ENCODE measurements at places on chromosomes 5 and 9.

DNA sequence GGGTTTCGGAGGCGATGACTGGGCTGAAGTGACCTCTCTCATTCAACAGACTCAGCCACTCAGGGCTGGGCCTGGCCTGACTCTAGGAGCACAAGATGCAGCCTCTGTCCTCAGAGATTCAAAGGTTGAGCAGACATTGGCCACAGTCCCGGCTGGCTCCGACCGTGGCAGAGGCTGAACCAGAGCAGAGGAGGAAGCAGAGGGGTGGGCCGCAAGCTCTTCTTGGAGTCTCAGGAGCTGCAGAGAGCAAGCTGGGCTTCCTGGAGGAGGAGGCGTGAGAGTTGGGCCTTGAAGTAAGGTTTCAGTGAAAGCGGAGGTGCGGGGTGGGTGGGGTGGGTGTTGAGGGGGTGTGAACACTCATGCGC, 37.6 kb downstream of the ALG2 start:
- no peak for DNase-seq

GRCh38 chr5:30156156-30156555, 1037.3 kb upstream of the CDH6 start:
- DNase-seq = no peak

GRCh38 chr9:3689555-3689954, 163.8 kb upstream of the RFX3 start:
- no peak for DNase-seq

DNA sequence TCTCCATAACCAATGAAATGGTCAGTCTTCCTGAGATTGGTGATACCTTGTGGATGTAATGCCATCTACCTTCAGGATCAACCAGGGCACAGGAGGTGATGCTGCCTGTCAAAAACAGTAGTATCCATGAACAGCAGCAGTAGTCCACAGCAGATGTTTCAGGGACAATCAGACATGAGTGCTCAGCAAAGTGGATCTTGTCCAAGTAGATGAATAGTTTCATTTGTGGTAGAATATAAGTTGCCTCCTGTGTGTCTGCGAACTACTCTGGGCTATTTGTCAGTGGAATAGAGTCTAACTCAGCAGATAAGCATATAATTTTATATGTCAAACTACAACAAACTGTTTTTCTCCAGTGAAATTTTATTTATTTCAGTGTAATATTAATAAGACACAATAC, 1860.1 kb upstream of the ACO1 start:
- DNase-seq = no peak

DNA sequence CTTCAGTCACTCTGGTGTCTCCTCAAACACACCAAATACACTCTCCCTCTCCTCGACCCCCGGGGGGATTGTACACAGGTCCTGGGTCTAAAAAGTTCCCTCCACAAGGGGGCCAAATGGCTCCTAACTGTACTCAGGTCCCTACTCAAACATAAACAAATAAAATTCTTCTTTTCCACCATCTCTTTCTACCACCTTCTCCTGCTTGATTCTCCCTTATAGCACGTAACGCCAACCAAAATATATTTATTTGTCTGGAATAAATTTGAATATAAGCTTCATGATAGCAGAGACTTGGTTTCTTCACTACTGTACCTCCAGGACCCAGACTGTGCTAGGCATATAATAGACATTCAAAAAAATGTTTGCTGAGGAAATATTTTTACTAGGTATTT, 21.4 kb downstream of the ZNF608 start:
- DNase-seq = no peak

DNA sequence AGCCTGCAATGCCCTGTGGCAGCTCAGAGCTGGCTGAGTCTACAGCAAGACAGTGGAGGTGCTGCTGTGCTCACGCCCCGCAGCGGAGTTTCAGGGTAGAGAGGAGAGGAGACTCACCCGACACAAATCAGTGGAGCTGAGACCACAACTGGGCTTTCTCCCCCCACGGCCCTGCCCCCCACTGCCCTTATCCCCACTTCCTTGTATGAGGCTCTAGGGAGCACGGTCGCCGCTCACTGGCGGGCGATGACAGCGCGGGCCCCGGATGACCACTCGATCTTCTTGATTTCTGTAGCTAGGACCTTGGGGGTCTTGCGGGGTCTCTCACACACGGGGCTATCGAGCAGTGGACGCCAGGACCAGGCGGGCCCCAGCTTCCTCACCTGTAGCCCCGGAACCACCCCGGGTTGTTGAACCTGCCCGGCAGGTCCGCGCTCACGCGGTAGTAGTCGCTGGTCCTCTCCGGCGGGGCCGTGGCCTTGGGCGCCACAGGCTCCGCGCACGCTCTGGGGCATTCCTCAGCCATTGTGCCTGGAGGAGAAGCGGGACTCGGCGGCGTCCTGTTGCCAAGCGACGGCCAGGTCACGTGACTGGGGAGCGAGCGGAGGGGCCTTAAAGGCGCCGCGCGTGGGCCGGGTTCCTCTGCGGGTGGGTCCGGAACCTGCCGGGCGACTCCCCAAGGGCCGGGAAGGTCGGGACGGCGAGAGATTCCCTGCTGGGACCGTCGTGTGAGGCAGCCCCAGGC, 984 bp upstream of the MRPS2 start:
- peak; percentile 81 for DNase-seq

- no peak for DNase-seq
Observed at GRCh38 chr5:63141591-63141990, 563.0 kb downstream of the LRRC70 start.

Data from NCI-H1092 treated with DMSO at 0.1 percent for 48 hours (cell line).